ENCODE measurements at places on chromosomes 2 and 18. TPM values are rescaled to one million over a fixed set of nuclear protein-coding genes. Genes with fewer than 3 reads are reported as not detected.

Gene CRACDL
- total RNA-seq = 1.5 TPM

Gene RNF138
- total RNA-seq = 72.3 TPM

Gene PLA2R1
- total RNA-seq = not detected

Gene OXER1
- 0.37 TPM for total RNA-seq

Gene NPC1
- total RNA-seq = 29.2 TPM

Gene TTR
- not detected for total RNA-seq

Gene MFSD2B
- 0.76 TPM for total RNA-seq

Gene CIB4
- total RNA-seq = not detected

Gene CFAP221
- not detected for total RNA-seq

Gene SLC30A3
- total RNA-seq = 0.41 TPM

All from naive thymus-derived CD4-positive, alpha-beta T cell (primary cell).